Jurkat, Clone E6-1 (cell line): ENCODE measurements at places on chromosomes 1 and 21.

- no peak for DNase-seq
Observed at GRCh38 chr1:246765521-246765920, 41.3 kb downstream of the SCCPDH start.

DNA sequence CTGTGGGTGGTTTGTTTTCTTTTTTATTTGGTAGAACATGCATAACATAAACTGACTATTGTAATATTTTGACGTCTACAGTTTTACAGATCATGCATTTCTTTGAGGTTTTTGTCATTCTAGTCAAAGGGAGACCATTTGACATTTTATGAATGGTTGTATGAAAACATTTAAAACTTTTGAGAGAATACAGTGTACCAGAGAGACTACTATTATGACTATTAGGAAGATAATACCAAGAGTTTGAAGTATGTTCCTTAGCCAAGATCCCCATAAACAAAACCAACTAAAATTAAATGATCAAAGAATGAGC lies 37.3 kb upstream of the RHOU start:
- no peak for DNase-seq

DNA sequence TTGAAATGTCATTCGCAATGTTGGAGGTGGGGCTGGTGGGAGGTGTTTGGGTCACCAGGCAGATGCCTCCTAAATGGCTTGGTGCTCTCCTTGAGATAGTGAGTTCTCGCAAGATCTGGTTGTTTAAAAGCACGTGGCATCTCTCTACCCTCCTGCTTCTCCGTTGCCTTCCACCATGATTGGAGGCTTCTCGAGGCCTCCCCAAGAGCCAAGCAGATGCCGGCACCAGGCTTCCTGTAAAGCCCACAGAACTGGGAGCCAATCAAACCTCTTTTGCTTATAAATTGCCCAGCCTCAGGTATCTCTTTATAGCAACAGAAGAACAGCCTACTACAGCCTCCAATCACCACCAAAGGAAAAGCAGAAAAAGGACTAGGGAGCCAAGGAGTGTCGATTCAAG lies 80.5 kb downstream of the PDE9A start:
- DNase-seq: no peak

- no peak for DNase-seq
Observed at GRCh38 chr1:42618866-42619265, 39.4 kb upstream of the PPIH start.
